ENCODE measurements at places on chromosomes 2 and 18. TPM values are rescaled to one million over a fixed set of nuclear protein-coding genes. Genes with fewer than 3 reads are reported as not detected.

The CENPA gene
- 22.8 TPM for total RNA-seq

The CD207 gene
- total RNA-seq = 0.34 TPM

The GTF2A1L gene
- not detected for total RNA-seq

The MC4R gene
- total RNA-seq = 0.36 TPM

The RAB6C gene
- total RNA-seq = not detected

The PLGLB1 gene
- total RNA-seq = 1.1 TPM

The AQP12A gene
- total RNA-seq = not detected

The MGAT4A gene
- 2.5 TPM for total RNA-seq

The PARD3B gene
- total RNA-seq = 7.7 TPM

The GBX2 gene
- not detected for total RNA-seq

The PCARE gene
- total RNA-seq = not detected

The HOXD12 gene
- total RNA-seq = not detected

The LOXL3 gene
- 10.2 TPM for total RNA-seq

The UGT1A3 gene
- not detected for total RNA-seq

The C1QL2 gene
- not detected for total RNA-seq

The FOXI3 gene
- total RNA-seq = not detected

The MARCO gene
- not detected for total RNA-seq

The DUSP11 gene
- total RNA-seq = 24.3 TPM

The RAB17 gene
- 59.6 TPM for total RNA-seq

The ST6GAL2 gene
- not detected for total RNA-seq

The HOXD4 gene
- 1.7 TPM for total RNA-seq

All from melanocyte of skin (primary cell).